ENCODE measurements at places on chromosomes 13 and 19.

GRCh38 chr13:101098873-101099272 is 317.4 kb downstream of the NALCN start:
- DNase-seq, result no peak

DNA sequence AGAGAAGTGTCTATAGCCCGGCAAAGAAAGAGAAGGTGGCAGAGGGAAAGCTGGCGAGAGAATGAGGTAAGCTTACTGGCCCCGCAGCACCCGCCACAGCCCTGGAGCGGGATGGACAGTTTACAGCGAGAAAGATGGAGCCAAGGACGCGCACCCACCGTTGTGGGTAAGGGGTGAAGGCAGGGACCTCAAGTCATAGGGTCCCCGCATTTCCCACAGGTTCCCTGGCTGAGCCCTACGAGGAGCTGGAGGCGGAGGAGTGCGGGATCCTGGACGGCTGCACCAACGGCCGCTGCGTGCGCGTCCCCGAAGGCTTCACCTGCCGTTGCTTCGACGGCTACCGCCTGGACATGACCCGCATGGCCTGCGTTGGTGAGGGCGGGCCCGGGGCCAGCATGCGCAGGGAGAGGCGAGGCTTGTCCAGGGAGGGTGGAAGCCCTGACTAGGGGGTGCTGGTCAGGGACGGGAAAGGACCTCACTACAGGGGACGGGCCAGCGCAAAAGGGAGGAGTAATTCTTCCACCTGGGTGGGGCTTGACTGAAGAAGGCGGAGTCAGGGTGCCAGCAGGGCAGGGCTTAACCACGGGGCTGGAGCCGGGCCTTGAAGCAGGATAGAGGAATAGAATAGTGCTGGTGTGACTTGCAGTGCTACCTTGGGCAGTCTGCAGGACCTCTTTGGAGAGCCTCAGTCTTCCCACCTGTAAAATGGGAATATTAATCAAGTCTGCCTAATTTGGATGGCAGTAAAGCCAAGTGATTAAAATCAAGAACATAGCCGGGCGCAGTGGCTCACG is 26.5 kb downstream of the LTBP4 start:
- no peak for DNase-seq

- no peak for DNase-seq
These were observed 1430.7 kb upstream of the PCDH20 start for GRCh38 chr13:62846302-62846701.

- DNase-seq, result no peak
These were observed 42.4 kb downstream of the GPR12 start for GRCh38 chr13:26718146-26718545.

- no peak for DNase-seq
These were observed 15.9 kb downstream of the SUGP1 start for GRCh38 chr19:19304186-19304965.

GRCh38 chr13:30934381-30934780 is 1.9 kb downstream of the TEX26 start:
- DNase-seq, result no peak

GRCh38 chr13:44648392-44649103 is 72.4 kb upstream of the TSC22D1 start:
- no peak for DNase-seq

DNA sequence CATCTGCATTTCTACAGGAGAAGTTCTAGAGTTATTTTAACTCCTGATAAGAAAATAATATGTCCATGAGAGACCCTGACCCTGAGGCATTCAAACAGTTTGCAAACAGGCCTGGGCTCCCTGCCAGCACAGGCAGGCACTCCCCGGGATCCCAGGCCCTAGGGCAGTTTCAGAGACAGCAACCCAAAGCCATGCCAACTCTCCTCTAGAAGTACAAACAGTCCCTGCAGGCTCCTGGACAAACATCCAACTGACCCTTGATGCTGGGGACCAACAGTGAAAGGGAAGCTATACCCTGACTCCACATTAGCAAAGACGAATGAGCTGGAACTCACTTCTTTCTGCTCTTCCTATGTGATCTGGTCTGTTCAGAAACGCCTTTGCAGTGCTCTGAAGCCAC is 44.8 kb downstream of the CCDC70 start:
- DNase-seq, result no peak

DNA sequence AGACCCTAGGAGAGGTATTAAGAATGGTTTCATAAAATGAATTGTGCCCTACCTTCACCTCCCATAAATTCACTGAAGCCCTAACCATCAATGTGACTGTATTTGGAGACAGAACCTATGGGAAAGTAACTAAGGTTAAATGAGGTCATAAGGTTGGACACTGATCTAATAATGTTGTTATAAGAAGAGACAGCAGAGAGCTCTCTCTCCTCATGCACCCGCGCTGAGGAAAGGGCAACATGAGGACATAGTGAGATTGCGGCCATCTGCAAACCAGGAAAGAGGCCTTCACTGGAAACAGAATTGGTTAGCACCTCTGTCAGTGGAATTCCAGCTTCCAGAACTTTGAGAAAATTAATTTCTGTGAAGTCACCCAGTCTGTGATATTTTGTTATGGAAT is 1396.1 kb upstream of the MIR17HG start:
- DNase-seq, result no peak
